ENCODE measurements at places on chromosomes 1 and 21.

- no peak for DNase-seq
These were observed 81.7 kb downstream of the PIK3CD start for GRCh38 chr1:9733160-9733789.

- no peak for DNase-seq
These were observed 54.5 kb downstream of the PCNX2 start for GRCh38 chr1:233240829-233241682.

- DNase-seq = no peak
These were observed 12.2 kb downstream of the ADAMTS5 start for GRCh38 chr21:26954662-26955121.

DNA sequence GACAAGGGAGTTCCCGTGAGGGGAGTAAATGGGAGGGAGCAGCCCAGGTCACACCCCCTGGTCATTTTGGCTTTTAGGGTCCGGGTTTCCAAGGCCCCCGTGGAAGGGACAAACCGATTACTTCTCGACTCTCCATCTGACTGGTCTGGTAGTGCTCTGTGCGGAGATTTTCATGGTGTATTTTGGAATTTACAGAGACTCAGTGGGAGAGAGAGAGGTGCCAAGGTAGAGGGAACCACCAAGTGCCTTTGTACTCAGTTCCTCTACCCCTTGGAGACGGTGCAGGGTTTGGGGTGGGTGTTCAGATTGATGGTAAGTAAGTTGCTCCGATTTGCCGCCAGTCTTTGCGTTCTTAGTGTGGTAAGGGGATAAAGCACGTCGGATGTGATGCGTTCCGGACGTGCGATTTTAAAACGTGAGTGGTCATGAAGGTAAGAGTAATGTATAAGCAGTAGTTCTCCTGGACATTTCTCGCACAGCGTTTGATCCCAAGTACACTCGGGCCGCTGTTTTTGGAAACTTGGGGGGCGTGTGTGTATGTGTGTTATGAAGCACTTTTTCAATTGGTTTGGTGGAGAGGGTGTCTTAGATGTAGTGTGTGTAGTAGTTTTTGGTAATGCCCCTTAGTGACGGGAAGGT is 682 bp downstream of the SUCO start:
- DNase-seq = no peak

DNA sequence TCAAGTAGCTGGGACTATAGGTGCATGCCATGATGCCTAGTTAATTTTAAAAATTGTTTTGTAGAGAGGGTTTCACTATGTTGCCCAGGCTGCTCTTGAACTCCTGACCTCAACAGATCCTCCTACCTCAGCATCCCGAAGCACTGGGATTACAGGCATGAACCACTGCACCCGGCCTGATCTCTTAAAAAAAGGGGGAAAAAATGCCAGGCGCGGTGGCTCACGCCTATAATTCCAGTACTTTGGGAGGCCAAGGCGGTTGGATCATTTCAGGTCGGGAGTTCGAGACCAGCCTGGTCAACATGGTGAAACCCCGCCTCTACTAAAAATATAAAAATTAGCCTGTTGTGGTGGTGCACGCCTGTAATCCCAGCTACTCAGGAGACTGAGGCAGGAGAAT is 13.2 kb downstream of the AVPR1B start:
- DNase-seq = no peak

GRCh38 chr21:37060296-37060695 is 12.6 kb downstream of the PIGP start:
- peak; percentile 80 for DNase-seq

DNA sequence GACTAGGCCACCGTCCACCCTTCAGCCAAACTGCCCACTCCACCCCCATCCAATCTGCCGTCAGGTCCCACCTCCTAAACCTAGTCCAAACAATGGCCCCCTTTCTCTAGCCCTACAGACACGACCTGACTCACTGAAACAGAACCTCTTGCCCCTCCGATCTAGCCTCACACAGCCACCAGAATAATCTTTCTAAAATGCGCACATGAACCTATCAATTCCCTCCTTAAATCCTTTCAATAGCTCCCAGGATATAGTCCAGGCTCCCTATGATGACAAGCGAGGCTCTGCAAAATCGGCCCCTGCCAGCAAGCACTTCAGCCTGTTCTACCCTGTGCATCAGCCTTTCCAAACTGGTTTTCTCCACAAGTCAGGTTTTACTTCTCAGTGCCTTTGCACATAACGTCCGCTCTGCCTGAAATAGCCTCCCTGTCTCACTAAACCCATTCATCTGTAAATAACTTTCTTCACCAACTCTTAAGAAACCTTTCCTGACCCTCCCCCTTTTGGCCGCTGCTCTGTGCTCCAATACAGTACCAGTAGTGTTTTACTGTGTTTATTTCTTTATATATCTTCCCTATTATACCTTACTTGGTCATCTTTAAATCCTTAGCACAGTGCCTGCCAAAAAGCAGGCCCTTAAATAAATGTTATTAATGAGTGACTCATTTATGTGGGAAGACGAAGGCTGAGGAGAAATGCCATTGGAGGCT is 9.0 kb upstream of the CDC20 start:
- no peak for DNase-seq

DNA sequence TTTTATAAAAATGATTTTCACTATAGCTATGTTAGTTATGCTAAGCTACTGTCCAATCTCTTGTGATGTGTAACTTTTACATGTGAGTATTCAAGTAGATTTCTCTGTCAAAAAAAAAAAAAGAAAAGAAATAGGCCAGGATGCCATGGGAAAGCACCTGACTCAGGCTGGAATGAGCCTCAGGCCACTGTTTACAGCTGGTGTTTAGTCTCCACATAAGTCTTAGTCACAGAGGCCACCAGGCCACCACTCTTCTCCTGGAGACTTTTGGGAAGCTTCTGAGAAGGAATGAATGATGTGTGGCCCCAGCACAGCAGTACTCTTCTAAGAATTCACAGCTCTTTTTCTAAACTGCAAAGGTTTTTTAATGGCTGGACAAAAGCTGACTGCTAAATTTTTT is 48.9 kb downstream of the CHML start:
- no peak for DNase-seq

DNA sequence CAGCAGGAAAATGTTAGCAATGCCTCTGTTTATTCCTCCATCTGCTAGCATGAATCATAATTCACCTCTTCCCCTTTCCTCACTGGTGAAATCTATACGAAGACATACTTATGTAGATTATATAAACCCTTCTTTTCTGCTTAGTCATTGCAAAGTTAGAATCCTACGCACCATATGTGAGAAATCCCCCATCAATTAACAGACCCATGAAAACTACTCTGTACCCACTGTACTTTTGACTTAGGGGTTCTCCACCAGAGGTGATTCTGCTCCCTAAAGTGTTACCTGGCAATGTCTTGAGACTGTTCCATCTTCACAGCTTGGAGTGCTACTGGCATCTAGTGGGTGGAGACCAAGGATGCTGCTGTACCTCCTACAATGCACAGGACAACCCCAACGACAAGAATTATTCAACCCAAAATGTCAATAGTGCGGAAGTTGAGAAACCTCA is 49.6 kb upstream of the KCTD3 start:
- no peak for DNase-seq

GRCh38 chr1:164559342-164560051 is 513 bp downstream of the PBX1 start:
- DNase-seq = no peak

GRCh38 chr1:241357366-241358340 is 648 bp upstream of the RGS7 start:
- DNase-seq = no peak

DNA sequence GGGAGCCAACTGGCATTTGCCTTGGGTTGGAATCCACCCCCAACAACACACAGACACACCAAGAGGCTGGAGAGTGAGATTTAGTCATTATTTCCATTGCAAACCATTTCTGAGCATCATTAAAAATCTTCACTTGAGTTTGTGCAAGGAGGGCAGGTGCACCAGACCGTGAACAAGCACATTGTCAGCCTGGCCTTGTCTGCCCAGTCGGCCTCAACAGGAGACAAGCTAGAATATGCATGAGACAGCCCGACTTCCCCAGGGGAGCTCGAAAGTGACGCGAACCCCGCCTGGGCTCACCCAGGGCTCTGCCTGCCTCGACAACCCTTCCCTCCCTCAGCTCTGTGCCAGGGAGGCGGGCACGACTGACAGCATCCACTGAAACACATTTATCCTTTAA is 15.4 kb upstream of the GUCA2B start:
- no peak for DNase-seq

Measured in SK-N-MC (cell line).